ENCODE measurements at places on chromosomes 3 and 15.

- DNase-seq: no peak
These were observed 54.0 kb upstream of the DLG1 start for GRCh38 chr3:197352382-197352781.

DNA sequence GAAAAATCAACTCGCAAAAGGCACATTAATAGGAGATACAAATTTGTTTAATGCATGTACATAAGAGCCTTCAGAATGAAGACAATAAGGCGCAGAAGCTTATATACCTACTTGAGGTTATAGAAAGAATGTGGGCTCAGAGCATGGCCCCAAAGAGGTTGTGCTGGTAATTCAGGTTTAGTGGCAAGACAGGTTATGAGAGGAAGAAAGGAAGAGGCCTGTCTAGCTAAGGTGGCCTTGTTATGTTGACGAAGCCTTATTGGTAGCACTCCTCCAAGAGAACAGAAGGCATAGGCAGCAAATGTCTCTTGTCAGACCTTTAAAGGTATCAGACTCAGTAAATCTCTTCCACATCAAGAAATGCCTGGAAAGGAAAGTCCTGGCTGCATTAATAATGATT, 290.8 kb downstream of the MCTP2 start:
- no peak for DNase-seq

- no peak for DNase-seq
These were observed 198.7 kb downstream of the TNIK start for GRCh38 chr3:171261487-171261886.

DNA sequence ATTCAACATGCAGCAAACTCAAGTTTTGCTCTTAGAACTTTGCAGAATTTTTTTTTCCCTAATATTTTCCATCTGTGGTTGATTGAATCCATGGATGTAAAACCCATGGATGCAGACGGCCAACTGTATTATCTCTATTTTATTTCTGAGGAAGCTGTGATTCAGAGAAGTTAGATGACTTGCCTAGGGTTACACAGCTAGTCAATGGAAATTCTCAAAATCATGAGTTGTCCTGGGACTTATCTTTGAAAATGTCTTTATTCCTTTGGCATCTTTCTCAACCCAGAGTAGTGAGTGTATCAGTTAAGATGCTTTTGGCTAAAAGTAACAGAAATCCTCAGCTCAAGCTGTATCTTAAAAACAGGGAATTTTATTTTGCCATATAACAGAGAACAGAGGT, 107.9 kb upstream of the GALNT15 start:
- no peak for DNase-seq

- no peak for DNase-seq
These were observed 44.6 kb upstream of the BCL6 start for GRCh38 chr3:187789872-187790271.

DNA sequence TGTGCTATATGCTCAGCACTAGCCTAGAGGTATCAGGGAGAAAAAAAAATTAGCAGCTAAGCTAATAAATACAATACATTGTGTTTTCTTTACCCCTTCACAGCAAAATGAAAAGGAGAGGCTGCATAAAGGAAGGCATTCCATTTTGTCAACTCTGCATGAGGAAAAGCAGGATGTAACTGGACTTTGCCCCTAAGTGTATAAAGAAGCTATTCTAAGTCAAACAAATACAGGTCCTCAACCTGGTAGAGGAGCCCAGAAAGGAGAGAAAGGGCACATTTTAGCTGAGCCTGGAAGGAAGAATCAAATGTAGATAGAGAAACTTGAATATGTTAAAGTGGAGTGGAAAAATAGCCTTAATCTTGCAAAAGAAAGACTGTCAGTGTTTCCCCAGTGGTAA, 89.0 kb upstream of the SPRED1 start:
- no peak for DNase-seq

DNA sequence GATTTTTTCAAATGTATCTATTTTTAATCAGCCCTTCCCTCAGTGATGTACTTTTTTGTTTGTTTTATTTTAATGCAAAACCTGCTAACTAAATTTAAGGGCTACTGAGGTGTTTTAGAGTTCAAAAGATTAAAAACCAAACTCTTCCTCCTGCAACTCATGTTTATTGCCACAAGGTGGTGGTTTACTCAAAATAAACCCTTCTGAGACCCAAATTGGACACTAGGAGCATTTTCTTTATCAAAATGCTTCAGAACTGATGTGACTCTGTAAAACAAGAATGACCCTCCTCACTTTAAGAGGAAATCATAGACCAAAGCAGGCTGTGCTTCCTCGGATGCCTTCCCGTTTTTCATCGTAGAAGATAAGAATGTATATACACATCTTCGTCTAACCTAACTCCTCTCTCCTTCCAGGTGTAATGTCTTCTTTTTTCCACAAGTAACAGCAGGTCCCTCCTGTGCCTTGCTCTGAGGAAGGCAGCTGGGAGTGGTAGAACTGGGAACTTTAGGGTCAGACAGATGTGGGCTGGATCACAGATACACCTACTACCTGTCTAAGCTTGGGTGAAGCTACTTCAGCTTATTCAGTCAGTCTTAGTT, 2.9 kb upstream of the NME9 start:
- DNase-seq: no peak

GRCh38 chr3:134369861-134370596, 4.2 kb downstream of the AMOTL2 start:
- DNase-seq: no peak

- peak; percentile 80 for DNase-seq
These were observed 16.2 kb downstream of the RFT1 start for GRCh38 chr3:53114011-53114400.

GRCh38 chr15:58889363-58889762, 44.1 kb downstream of the SLTM start:
- DNase-seq: no peak

GRCh38 chr3:141661229-141662196, 76.6 kb upstream of the RNF7 start:
- DNase-seq: no peak

DNA sequence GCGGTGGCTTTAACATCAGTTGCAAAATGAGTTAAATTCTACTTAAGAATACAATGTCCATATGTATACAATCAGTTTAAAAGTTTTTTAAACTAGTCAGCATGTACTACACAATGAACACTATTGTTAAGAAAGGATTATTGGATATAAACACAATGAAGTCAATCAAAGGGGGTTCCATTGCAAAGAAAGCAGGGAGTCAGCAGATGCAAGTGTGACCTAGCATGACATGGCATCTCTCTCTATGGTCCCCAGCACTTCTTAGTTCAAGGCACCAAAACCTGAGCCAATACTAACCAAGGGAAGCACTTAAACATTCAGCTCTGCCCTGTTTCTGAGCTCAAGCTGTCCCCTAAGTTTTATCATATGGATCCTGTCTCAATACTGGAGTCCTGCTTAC, 17.0 kb downstream of the KLHL6 start:
- no peak for DNase-seq

- no peak for DNase-seq
These were observed 262.1 kb upstream of the SATB1 start for GRCh38 chr3:18687286-18687685.

DNA sequence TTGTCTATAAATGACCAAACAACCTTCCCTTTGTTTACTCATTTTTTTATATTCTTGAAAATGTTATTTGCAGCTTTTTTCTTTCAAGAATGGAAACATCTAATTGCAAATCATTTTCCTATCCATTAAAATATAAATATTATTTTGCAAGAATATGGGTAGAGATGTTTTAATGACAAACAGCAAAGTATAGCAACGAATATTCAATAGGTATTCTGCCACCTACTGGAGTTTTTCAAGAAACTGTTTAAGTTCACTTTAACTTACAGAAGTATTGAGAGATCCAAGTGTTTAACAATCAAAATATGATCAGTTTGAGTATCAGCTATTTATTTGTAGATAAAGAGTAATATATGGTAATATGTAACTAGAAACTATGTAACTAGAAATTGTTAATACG, 6.9 kb upstream of the EOGT start:
- DNase-seq: no peak

Measured in left hindlimb (tissue), 1 donor.